ENCODE measurements at places on chromosomes 13 and 19. TPM values are rescaled to one million over a fixed set of nuclear protein-coding genes. Genes with fewer than 3 reads are reported as not detected.

Gene LHB
- total RNA-seq, result not detected

Gene PBX4
- 1.5 TPM for total RNA-seq

Gene PTGIR
- total RNA-seq, result 16.5 TPM

Gene NAPSA
- total RNA-seq, result under 0.01 TPM

Gene ERICH6B
- not detected for total RNA-seq

Gene PHF11
- 18.5 TPM for total RNA-seq

Gene JAK3
- 1.2 TPM for total RNA-seq

Gene SELENOV
- not detected for total RNA-seq

Gene CAMSAP3
- total RNA-seq, result not detected

Gene FOSB
- total RNA-seq, result 9.5 TPM

Gene EHD2
- 106 TPM for total RNA-seq

Gene FKBP8
- 289 TPM for total RNA-seq

Gene LILRA5
- not detected for total RNA-seq

Gene TTC9B
- total RNA-seq, result not detected

Gene CALR3
- not detected for total RNA-seq

Gene SIPA1L3
- total RNA-seq, result 4.9 TPM

Gene KL
- under 0.01 TPM for total RNA-seq

Gene FFAR1
- total RNA-seq, result not detected

Gene LSM7
- 43.1 TPM for total RNA-seq

Gene CABP5
- total RNA-seq, result not detected

Gene FAAP24
- total RNA-seq, result 1.3 TPM

Gene LSR
- 0.26 TPM for total RNA-seq

Gene FGF14
- total RNA-seq, result 7.8 TPM

Gene WBP4
- total RNA-seq, result 12.6 TPM

Measured in fibroblast of lung (primary cell).